ENCODE measurements at places on chromosomes 2 and 18.
A peak's percentile ranks its signal among the peaks of the same experiment; 100 is the strongest.

- DNase-seq, result no peak
Measured at GRCh38 chr2:138444411-138444810, 57.2 kb upstream of the SPOPL start.

DNA sequence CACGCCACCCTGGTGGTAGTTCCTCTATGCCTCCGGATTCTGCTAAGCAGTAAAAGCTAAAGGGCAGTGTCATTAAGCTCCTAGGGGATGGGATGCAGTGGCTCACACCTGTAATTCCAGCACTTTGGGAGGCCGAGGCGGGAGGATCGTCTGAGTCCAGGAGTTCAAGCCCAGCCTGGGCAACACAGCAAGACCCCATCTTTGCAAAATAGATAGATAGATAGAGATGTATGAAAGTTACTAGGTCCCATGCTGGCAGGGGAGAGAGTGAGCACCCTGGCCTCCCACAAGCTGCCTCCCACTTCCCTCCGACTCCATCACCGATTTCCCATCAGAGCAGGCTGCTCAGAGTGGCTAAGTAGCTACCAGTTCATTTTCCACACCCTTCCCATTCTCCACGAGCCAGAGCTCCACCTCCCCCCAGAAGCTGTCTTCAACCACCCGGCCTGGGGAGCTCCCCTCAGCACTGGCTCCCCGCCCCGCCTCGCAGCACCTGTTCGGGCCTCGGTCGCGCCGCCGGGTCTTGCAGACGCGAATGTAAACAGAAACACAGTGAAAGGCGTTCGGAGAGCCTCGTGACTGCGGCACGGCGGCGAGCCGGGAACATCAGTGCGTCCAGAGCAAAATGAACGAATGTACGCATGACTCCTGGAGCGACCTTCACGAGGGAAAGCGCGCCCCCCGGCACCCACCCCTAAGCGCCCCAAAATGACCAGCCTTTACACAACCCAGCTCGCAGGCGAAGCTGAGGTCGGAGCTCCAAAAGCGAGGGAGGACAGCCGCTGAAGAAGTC lies 598 bp upstream of the CEP68 start:
- no peak for DNase-seq

GRCh38 chr2:71929482-71929772 lies 218.2 kb downstream of the CYP26B1 start:
- no peak for DNase-seq

- DNase-seq, result no peak
Measured at GRCh38 chr2:134564549-134564948, 154.3 kb downstream of the TMEM163 start.

- DNase-seq, result no peak
Measured at GRCh38 chr2:99822474-99823207, 319.7 kb downstream of the AFF3 start.

DNA sequence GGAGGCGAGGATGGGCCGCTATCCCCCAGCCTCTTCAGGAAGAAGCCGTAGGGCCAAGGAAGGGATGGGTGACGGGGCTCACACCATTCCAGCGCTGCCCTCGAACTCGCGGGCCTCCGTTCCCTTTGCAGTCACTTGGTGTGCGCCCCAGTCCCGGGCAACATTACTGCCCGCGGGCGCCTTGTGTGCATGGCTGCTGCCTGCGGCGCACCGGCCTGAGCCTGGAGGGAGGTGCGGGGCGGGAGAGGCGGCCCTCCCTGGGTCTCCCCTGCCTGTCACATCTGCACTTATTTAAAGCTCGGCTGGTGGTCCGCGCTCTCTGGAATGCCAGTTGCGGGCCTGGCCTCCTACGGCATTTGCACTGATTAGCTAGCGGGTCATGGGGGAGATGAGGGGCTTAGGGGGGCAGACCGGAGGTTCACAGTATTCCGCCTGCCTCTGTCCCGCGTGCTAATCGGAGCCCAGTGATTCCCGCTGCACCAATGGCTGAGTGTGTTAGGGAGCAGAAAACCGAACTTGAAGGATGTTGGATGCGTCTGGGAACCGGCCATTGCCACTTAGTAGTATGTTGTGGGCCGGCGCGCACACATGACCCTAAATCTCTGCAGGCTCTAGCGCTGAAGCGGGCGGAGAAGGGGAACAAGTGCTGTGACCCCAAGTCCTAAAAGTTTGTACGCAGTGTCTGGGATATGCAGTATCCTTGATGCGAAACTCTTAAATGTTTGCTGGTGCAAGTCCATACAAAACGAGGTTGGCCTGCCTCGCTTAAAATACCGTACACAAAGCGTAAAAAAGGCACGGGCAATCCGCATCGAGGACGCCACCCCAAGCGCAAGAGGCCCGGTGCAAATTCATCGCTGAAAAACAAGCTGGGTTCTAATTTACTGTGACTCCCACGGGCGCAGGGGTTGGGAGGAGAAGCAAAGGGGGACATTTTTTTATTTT lies 161.2 kb upstream of the SIX2 start:
- no peak for DNase-seq

GRCh38 chr2:117703858-117704257 lies 110.6 kb upstream of the DDX18 start:
- no peak for DNase-seq

DNA sequence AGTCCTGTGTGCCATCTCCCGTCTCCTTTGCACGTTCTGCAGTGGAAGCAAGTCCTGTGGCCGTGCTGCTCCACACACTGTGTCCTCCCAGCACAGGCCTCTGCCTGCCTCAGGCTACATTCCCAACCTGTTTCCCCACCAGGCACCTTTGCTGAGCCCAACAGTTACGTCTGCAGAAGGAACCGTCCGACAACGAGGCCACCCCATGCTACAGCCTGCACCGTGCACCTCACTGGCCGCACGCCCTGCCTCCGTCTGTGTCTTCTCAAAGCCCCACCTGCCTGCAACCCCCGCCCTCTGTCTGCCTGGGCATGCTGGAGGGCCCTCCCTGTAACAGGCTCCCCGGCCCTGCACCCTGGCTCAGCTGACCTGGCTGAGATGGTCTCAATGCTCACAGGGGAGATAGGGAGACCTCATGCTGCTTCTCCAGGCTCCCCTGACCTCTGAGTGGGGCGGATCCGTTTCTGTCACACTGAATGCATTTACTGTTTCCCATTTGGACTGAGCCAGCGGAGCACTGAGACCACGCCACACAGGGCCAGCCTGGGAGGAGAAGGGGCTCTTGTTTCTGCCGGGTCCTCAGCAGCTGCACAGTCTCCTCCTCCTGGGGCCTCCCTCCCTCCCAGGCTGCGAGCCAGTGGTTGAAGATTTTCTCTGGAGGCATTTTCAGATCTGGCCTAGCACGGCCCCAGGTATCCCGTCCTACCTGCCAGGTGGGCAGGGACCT lies 109.1 kb upstream of the OTOS start:
- peak; percentile 77 for DNase-seq

DNA sequence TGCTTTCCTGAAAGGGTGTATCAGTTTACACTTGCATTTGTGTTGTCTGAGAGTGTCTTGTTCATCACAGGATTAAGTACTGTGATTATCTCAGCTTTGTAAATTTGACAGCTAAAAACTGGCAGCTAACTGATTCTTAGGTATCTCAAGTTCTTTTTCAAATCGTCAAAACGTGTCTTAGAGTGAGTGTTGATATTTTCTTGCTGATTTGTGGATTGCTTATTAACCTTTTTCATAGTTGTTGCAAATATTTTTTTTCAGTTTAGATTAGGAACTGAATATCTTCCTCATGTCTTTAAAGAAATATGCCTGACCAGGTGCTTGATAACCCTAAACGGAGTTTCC lies 41.9 kb downstream of the LRRFIP1 start:
- DNase-seq, result no peak

GRCh38 chr2:128984855-128985254 lies 666.2 kb upstream of the HS6ST1 start:
- DNase-seq, result no peak

DNA sequence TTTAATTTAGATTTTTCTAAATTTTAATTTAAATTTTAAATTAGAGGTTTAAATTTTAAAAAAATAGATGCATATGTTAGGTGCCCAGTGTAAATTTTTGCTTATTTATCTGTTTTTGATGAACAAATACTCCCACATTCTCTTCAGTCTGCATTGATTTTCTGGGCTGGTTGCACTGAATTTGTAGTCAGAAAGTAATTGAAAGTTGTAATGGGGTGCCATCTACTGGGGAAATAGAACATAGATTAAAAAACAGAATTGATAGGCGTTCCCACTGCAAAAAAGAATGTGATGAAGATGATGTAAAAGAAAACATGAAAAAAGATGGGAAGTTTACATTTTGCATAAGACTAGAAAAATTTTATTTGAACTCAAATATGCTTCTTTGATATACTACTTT lies 51.7 kb upstream of the CCDC85A start:
- peak; percentile 44 for DNase-seq

- no peak for DNase-seq
Measured at GRCh38 chr2:107258531-107259407, 372.8 kb upstream of the ST6GAL2 start.

GRCh38 chr2:55051026-55051866 lies 995 bp upstream of the RTN4 start:
- peak; percentile 45 for DNase-seq

DNA sequence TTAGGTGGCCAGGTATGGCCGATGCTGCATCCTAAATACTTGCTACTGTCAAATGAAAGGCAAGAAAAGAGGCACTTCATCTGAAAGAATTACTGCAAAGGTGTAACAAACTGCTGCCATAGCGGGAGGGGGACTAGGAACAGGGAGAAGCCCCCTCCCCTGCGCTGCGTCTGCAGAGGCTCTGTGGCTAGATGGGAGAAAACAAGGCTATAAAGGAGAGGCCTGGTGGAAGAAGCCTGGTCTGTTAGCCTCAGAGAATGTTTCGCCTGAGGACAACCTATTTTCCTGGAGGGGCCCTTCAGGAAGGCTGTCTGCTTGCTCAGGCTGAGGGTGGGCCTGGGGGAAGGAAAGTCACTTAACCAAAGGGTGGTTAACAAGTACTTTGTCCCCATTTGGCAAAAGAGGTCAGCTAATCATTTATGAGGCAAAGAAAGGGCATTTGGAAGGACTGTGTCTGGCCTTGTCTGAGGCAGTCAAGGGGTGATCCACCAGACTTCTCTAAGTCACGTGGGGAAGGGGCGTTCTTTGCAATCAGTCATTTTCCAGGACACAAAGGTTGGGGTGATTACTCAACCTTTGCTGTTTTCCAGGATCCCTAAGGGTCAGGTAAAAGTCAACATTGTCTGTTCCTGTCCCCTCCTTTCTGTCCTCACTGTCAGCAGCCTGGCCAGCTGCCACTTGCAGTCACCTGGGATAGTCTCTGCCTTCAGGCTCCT lies 103.0 kb upstream of the TMEM200C start:
- no peak for DNase-seq

DNA sequence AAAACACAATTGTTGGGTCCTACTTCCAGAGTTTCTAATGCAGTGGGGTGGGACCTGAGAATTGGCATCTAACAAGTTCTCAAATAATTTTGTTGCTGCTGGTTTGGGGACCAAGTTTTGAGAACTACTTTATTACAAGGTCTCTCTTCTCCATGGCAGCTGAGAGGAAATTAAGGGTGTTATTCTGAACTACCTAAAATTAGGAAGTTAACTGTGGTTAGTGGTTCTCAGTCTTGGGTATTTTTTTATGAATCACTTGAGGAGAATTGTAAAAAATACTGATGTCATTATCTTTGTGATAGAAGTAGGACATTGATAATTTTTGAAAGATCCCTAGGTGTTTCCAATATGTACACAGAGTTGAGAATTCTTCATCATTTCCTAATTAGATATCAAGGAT lies 210.2 kb downstream of the MC4R start:
- no peak for DNase-seq

GRCh38 chr18:72623444-72623843 lies 79.3 kb upstream of the CBLN2 start:
- DNase-seq, result no peak

GRCh38 chr2:25340181-25340921 lies 1.4 kb downstream of the DNMT3A start:
- DNase-seq, result peak; percentile 72

GRCh38 chr2:240888890-240889573 lies 6.9 kb downstream of the MAB21L4 start:
- DNase-seq, result no peak

DNA sequence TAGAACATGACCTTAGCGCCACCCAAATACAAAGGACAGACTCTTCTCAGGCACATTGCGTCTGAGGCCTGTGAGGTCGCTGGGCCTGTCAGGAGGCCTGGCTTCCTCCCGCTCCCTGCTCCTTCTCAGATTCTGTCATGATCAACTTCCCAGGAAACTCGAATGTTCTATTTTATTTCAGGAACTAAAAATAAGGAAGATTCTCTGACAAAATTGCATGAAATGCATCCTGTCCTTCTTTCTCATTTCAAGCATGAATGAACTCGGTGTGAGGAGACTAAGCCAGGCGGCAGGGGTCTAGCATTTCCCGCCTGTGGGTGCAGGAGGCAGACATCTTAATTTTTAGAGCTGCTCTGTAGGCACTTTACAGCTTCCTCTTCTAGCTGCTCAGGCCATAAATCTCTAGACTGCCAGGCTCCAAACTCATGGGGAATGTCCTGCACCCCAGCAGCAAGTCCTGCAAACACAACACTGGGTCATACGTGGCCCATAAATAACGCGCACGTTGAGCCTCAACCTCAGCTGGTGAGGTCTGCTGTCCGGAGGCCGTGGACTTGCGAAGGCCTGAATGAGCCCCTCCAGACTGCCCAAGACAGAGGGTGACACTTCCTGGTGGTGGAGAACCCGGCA lies 109.7 kb upstream of the ZNF236 start:
- DNase-seq, result no peak

Data from spinal cord (tissue), 10 donors.